NCI-H1092 (cell line): ENCODE measurements at places on chromosomes 7 and 10.

DNA sequence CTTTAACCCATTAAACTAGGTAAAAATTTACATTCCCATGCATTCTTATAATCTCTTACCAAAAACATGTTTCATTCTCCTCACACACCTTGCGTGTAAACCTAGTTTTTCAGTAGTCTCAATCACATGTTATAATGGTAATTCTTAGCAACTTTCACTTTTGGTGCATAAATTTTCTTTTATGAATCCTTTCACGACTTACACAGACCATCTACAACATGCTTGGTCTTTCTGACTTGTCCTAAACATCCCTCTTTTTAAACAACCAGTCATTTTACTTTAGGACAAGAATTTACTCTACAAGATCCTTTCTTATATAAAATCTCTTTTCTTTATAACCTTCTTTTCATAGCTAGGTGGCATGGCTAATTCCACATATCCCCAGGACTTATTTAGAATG lies 25.8 kb downstream of the FBXL13 start:
- no peak for DNase-seq

DNA sequence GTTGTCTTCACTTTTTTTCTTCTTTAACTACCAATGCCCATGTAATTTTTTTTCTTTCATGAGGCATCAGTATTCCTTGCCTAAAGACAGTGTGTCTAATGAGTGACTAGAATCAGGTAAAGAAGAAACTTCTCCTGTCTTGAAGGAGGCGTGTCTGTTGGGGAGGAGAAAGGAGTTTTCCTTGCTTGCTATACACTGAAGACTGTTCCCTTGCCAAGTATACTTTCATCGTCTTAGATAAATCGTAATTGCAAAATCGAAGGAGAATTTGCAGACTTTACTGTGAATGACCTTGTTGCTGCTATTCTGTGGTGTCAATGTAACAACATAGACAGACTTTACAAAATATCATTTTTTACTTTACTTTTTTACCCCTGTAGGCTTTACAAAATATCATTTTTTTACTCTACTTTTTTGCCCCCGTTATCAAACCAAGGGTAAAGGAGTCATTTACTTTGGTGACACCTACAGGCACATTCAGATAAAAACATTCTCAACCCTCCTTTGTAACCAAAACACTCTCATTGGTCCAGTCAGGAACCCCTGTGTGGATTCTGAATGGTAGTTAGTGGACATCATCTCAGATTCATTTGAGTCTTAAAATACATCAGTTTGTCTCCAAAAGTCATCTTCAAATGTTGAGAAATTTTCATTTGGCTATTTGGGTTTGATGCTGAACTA lies 232.4 kb downstream of the AHR start:
- DNase-seq: no peak

DNA sequence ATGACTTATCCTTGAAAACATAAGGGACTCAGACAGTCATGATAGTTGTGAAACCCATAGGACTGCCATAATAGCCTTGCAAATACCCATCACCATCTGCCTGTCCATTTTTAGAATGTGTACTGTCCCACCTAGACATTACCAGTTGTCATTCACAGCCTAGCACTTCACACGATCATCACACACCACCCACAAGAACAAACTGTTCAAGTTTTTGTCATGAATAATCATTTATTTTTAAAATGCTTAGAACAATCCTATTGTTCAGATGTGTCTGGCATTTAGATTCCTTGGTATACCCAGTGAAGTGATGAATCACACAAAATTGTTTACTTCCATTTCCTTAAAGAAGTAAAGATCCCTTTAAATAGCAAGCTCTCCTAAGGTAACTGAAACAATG lies 46.6 kb downstream of the CCDC3 start:
- DNase-seq: no peak

DNA sequence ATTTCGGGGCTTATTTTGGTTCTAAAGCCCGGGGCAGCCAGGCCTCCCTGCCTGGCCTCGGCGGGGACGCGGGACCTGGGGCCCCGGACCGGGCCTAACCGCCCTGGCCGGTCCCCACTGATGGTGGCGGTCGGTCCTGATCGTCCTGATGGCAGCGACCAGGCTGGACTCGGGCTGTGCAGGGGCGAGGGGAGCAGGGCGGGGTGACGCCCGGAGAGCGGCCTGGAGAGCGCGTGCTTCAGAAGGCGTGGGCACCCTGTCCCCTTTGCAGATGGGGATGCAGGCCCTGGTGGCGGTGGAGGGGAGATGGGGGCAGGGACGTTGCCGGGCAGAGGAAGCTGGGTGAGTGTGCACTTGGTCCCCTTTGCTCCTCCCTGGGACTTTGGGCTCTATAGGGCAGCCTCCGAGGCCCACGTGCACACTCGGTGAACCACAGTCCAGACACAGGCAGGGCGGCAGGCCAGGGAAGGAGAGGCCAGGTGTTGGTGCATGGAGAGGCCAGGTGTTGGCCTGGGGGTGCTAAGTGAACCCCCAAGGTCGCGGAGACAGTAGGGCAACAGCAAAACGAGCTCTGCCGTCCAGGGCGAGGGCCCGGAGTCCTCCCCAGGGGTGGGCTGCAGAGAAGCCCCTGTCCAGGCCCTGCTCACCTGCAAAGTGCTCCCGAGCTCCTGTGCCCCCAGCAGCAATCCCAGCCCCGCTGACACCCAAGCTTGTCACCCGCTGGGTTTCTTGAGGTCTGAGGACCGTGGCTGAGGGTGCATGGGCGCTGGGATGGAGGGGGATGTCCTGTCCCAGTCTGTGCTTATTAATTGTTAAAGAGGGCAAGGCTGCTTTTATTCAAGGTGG lies 42.4 kb upstream of the FAM20C start:
- DNase-seq: peak; percentile 26

DNA sequence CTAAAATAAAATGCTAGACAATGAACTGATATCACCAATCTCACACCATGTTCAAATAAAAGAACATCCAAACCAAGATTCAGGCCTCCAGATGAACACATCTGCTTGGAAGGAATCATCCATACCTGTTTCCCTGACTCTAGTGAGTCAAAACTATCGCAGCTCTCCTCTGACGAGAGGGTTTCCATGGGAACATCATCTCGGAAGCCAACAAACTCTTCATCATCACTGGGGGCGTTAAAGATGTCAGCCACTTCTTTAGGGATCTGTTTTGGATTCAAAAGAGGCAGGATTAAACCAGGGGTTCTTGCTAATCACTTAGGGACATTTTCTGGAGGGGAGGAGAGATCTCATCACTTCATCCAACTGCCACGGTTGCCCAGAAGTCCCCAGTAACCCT lies 29.1 kb downstream of the CDCA7L start:
- DNase-seq: no peak

DNA sequence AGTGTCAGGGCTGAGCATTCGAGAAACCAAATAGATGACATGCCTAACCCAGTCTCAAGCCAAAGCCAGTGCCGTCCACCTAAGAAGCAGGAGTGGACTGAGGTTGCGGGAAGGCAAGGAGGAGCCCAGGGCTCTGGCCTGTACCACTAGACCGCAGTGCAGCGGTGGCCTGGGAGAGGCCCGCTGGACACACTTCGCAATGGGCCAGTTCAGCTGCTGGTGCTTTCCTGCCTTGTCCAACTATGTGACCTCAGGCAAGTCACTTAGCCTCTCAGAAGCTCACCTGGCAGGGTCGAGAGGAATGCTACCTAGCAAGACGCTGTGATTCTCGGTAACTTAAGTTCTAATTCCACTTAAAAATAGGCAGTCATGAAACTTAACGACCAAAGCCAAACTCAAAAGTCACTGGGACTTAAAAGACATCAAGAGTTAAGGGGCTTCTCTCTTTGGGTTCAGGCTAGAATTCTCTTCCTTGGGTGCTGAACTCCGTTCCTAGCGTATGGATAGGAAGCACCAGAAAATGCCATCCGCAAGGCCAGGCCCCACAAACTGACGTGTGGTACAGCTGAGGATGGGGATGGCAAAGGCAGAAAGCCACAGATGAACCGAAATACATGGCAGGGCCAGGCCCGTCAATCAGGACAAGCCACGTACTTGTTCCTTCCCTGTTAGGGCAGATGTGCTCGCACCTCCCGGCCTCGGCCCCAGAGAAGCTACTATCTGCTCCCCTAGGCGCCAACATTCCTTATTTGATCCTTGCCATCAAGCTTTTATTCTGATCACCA lies 34.2 kb downstream of the CTBP2 start:
- no peak for DNase-seq
